ENCODE measurements at places on chromosomes 3 and 15. TPM values are rescaled to one million over a fixed set of nuclear protein-coding genes. Genes with fewer than 3 reads are reported as not detected.

Gene ARPIN
- total RNA-seq = 5.6 TPM

Gene JMJD7
- 9.4 TPM for total RNA-seq

Gene CYP1A2
- total RNA-seq = not detected

Gene USP19
- 66.1 TPM for total RNA-seq

Gene IL12A
- total RNA-seq = 0.96 TPM

Gene CFAP100
- not detected for total RNA-seq

Gene KLHL6
- not detected for total RNA-seq

Gene GPR62
- total RNA-seq = not detected

Gene TMEM158
- 131 TPM for total RNA-seq

Gene ST8SIA2
- 28.6 TPM for total RNA-seq

Gene RHO
- total RNA-seq = not detected

Gene IL16
- 0.32 TPM for total RNA-seq

Gene FBXW12
- not detected for total RNA-seq

Gene HDC
- total RNA-seq = not detected

Gene B3GALNT1
- 2.3 TPM for total RNA-seq

Gene HGD
- not detected for total RNA-seq

Gene SLC15A2
- 0.26 TPM for total RNA-seq

Gene ETV5
- 59.9 TPM for total RNA-seq

Gene MGLL
- total RNA-seq = 102 TPM

Gene TEX55
- not detected for total RNA-seq

Gene IL5RA
- total RNA-seq = not detected

Gene ANKUB1
- total RNA-seq = not detected

Gene SELENOK
- 70.8 TPM for total RNA-seq

Gene ZNF774
- total RNA-seq = 3.4 TPM

Gene GRAMD2A
- not detected for total RNA-seq

Gene RNF111
- total RNA-seq = 17.7 TPM

Gene SEMA6D
- total RNA-seq = 1.2 TPM

Gene AADACL2
- not detected for total RNA-seq

Gene RHCG
- total RNA-seq = not detected

Gene UBA7
- total RNA-seq = 24.8 TPM

Gene TM6SF1
- total RNA-seq = 0.48 TPM

Gene PDZRN3
- total RNA-seq = 70.8 TPM

Gene GRK7
- 0.05 TPM for total RNA-seq

Gene TRIM42
- not detected for total RNA-seq

Gene CCDC33
- not detected for total RNA-seq

Gene SRGAP3
- 5.3 TPM for total RNA-seq

Gene KLHDC8B
- 45.0 TPM for total RNA-seq

Gene TRIP4
- 6.3 TPM for total RNA-seq

Gene P4HTM
- total RNA-seq = 35.9 TPM

Gene IL20RB
- total RNA-seq = 0.83 TPM
